NCI-H2081 (cell line): ENCODE measurements at places on chromosomes 1 and 21.

DNA sequence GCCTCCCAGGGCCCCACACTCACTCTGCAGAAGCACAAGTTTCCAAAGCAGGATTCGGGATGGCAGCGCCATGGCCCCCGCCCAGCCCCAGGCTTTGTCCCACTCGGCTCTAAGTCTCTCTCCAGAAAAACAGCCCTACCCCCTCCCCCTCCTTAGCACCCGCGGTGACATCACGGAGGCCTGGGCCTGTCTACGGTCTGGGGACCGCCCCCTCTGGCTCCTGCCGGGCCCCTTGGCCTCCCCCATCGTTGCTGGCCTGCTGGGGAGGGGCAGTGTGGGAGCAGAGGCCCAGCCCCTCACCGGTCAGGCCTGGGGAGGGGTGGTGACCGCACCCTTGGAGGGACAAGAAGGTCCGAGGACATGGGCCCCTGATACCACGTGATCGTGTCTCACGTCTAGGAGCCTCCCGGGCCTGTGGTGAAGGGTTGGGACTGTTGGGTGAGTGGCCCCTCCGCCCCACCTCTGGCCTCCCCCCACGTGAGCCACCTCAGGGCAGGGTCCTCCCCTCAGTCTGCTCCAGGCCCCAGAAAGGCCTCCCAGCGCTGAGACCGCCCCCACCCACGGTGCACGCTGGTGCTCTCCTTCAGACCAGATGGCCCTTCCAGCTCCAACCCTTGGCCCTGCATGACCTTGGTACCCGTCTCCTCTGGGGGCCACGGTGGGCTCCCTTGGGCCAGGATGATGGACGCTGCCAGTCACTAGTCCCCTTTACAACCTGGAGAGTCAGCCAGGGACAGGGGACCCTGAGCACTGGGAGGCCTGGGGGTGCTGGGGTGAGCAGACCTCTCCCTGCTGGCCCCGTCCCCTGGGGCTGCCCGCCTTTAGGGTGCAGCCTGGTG, at the start of gene MXRA8:
Gene MXRA8, minus strand, starts transcription at position 123 of the 839 bp plus-strand sequence. Its CDS starts 51 bp downstream, at position 72.
- DNase-seq = no peak

DNA sequence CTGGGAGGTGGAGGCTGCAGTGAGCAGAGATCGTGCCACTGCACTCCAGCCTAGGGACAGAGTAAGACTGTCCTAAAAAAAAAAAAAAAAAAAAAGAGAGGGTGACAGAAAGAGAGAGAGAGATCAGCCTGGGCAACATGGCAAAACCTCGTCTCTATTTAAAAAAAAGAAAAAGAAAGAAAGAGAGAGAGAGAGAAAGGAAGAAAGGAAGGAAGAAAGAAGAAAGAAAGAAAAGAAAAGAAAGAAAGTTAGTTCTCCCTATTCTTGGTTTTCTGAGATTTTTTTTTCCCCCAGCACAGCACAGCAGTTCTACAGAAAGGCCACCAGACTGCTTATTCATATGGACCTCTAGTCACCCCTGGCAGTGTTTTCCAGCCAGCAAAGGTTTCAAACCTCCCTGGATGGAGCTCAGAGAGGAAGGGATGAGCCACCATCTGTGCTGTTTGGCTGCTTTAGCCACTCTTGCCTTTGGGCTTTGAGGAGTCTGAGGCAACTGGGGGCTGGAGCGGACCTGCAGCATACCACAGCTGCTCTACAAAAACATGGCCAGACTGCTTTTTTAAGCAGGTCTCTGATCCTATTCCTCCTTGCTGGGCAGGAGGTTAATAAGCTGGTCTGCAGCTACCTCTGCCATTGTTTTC, 10.6 kb downstream of the S100A6 start:
- DNase-seq = no peak

- DNase-seq = no peak
Measured at GRCh38 chr1:167663002-167663772, 33.2 kb downstream of the RCSD1 start.

- DNase-seq = no peak
Measured at GRCh38 chr1:239913141-239913585, 178.5 kb upstream of the FMN2 start.

DNA sequence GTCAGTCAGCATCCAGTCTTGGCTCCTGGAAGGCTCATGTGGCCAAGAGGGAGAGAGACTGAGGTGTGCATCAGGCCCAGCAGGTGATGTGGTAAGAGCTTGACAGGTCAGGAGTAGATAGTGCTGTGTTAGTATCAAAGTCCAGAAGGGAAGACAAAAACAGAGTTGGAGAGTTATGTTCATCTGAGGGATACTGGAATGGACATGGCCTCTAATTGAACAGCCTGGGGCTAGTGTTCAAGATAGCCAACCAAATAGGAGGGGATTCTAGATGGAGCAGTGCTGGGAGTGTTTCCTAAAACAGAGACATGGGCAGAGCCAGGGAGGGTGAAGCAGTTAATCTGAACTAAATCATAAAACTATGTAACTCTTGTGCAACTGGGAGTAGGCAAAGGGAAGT, 120.7 kb upstream of the MARK1 start:
- DNase-seq = no peak

DNA sequence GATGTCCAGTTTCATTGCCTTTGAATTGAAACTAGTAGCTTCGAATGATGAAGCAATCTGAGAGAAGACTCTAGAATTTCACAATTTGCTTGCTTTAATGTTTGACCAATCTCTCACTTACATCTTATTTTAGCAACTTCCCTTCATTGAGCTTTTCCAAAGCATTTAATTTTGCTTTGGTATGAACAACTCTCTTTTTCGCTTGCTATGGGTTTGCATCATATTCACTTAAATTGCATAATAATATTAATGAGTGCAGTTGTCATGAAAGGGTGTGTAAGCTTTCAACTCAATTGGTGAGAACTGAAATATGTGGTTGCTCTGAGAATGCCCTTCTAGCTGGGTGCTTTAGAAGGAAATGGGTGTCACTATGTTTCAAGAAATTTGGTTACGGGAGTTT, 309.2 kb downstream of the HLX start:
- DNase-seq = no peak
